Globus pallidus (tissue), 1 donor: ENCODE measurements at places on chromosomes 2 and 18.

- peak; percentile 8 for DNase-seq
Observed at GRCh38 chr2:45014016-45014702, 4.9 kb upstream of the SIX2 start.

GRCh38 chr2:239322416-239323086 is 78.3 kb downstream of the HDAC4 start:
- DNase-seq: no peak

DNA sequence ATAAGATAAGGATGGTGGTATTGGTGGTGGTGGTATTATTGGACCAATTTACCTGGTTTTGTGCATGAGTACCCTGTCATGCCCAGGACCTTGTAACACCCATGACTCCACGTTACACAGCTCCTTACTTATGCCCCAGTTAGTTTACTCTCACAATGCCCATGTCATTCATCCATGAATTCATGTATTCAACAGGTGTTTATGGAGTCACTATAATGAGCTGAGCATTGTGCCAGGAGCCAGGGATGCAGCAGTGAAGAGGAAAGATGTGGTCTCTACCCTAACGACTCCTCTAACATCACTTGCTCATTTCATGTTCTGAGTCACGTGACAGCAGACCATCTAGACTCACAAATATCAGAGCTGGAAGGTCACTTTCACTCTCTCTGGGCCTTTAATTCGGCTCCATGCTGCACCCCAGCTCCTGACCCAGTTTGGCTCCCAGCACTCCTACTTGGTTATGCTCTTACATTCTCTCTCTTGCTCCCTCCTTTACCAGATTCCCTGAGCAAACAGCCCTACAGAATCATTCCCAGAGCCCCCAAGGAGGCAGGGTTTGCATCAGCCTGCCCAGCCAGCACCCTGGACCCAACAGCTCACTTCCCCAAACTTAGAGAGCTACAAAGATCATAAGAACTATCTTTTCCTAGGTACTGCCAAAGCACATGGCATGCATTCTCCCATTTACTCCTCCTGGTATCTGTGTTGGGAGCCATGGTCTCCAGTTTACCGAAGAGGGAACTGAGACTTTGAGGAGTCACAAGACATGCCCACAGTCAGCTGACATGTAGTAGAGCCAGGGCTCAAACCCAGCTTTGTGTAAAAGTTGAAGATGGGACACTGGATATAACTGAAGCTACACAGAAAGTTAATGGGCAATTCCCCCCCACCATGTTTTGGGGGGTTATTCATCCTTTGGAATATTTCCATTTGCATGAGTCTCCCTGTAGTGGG is 449.9 kb downstream of the LRATD1 start:
- no peak for DNase-seq

- DNase-seq: no peak
Observed at GRCh38 chr18:13394801-13395200, 176.2 kb downstream of the LDLRAD4 start.

DNA sequence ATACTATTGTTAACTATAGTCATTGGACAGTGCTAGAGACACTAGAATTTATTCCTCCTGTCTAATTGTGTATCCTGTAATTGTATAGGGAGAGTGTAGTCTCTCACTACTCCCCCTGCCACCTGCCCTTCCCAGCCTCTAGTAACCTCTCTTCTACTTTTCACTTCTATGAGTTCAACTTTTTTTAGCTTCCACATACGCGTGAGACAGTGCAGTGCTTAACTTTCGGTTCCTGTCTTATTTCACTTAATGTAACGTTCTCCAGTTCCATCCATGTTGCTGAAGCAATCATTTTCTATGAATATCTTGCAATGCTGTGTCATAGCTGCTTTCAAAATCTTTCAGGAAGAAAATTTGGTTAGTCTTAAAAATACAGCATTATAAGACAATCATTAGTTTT is 22.8 kb upstream of the RUFY4 start:
- DNase-seq: peak; percentile 24
